ENCODE measurements at places on chromosomes 7 and 10.

DNA sequence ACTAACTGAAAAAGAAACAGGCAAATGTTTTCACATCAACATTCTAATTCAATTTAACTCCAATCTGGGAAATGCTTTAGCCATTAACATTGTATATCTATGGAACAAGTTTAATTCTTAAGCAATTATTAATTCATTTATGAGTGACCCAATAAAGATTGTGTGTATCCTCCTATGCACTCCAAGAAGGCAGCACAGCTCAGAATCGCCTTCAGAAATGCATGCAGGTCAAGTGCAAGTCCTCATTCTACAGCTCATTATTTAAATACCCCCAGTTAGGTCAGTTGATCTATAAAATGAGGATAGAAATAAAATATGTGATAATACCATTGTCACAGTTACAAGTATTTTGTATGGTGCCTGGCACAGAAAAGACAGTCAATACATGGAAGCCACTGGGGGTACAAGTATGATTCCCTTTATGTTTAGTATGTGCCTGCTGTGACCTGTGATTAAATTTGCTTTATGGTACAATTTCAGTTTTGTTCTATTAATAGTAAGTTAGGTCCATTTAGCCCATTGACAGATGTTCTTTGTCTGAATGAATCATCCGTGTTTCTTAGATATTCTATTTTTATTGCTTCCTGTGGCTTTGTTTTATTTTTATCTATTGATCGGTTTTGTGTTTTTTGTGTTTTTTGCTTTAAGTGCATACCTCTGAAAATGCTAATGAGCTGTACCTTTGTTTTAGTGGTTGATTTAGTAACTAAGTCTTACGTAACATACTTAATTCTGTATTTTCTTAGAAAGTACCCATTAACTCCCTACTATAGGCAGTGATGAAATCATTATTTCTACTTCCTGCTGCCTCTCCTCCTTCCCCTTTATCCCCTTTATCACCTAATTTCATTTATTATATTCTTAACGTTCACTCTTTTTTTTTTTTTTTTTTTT is 42.8 kb downstream of the CPXM2 start:
- no peak for DNase-seq

DNA sequence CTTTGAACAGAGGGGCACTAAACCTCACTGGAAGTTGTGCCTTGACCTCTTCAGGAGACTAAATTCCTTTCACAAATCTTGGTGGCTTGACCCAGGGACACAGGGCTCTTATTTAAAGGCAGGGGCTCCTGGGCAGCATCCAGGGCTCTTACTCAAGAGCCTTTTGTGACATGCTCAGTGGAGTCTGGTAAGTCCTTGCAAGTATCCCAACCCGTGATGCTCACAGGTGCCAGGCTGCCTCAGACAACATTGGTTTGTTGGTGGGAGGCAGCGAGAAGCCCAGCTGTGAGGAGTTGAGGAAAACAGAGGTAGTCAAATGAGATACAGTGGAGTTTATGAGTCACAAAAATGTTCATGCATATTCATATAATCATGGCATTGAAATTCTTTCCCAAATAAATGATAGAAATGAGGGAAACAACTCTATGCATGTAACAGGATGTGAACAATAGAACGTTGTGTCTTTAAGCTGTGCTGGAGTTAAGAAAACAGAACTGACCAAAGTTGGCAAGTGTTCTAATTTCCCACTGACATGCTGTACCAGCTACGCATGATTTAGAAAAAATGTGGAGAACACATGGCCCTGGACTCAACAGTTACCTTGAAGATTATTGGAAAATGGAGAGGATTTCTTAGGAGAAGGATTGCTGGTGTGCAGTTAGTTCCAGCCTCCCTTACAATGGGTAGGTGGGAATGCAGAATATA is 654.5 kb upstream of the COBL start:
- no peak for DNase-seq

- DNase-seq, result no peak
Observed at GRCh38 chr10:76675951-76676587, 961.5 kb downstream of the KCNMA1 start.

DNA sequence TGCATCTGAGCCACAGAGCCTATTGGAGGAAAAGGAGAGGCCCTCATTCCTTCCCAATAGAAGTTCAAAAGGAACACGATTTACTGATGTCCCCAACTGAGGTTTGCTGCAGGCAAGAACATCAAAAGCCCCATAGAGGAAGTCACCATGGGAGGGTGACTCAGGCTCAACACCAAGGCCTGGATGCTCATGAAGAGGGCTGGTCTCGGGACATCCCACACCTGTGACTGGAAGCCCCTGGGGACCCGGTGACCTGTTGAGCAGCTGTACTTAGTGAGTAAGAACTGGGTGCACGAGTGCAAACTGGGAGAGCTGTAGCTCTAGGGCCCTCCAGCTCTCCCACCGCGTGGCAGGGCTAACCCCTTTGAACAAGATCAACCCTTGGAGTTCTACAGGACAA is 38.0 kb downstream of the CYTH3 start:
- peak; percentile 11 for DNase-seq

DNA sequence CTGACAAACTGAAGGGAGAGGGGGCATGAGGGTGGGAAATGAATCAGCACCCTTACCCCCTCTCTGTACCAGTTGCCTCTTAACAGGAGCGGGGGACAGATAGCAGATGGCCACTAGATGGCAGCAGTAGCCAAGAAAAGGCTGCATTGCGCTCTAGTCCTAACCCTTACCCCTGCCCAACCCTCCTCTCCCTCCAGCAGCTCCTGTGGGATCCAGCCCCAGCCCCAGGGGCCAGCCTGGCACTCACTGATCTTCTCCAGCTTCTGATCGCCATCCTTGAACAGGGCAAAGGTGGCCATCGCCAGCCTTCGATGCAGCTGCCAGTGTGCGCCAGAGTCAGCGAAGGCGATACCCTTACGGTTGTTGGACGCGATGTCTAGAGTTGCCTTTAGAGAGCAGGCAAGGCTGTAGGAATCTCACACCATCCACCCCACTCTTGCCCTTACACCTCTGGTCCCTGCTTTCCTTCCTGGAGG is 2.2 kb downstream of the CYP17A1 start:
- peak; percentile 82 for DNase-seq

- no peak for DNase-seq
Observed at GRCh38 chr7:22182149-22182548, 174.8 kb downstream of the RAPGEF5 start.

DNA sequence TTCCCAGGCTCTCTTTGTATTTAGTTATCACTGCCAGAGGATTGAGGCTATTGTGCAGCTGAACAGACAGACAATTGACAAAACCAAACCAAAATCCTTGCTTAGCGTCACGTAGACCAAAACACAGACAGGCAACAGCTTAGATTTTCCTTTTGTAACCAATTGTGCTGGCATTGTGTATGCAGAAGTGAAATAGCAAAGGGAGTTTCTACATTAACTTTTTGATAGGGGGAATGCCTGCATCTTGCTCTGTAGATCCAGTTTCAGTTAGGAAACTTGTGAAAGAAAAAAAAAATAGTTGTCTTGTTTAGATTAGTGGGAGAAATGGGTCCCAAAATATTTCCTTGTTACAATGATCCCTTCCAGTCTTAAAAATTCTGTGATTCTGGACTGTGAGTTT is 333.8 kb downstream of the BBS9 start:
- no peak for DNase-seq

DNA sequence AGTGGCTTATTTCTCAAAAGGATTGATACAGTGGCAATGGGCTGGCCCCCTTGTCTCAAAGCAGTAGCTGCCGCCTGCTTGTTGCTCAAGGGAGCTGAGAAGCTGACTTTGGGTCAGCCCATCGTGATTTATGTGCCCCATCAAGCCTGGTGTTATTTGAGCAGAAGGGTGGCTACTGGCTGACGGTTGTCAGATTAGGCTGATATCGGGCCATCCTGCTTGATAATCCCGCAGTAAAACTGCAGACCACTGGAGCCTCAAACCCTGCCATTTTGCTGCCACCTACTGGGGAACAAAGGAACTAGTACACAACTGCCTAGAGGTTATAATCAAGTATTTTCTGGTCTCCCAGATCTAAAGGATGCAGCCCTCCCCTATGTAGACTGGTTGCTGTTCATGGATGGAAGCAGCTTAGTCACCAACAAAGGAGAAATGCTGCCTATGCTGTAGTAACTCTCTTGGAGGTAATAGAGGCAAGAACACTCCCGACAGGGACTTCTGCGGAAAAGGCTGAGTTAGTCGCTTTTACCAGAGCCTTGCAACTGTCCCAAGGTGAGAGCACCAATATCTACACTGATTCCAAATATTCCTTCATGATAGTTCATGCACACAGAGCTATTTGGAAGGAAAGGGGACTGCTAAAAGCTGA is 65.9 kb upstream of the ZNF92 start:
- peak; percentile 51 for DNase-seq

GRCh38 chr10:73910401-73910763 is 550 bp upstream of the PLAU start:
- DNase-seq, result no peak

- DNase-seq, result no peak
Observed at GRCh38 chr7:42198974-42199668, 37.9 kb downstream of the GLI3 start.

- DNase-seq, result no peak
Observed at GRCh38 chr10:16814012-16814411, 3.2 kb downstream of the RSU1 start.

- no peak for DNase-seq
Observed at GRCh38 chr7:106236065-106236464, 48.7 kb downstream of the NAMPT start.
